ENCODE measurements at places on chromosomes 5 and 9.

- DNase-seq, result no peak
These were observed 42.5 kb downstream of the ITGA2 start for GRCh38 chr5:53031695-53032096.

DNA sequence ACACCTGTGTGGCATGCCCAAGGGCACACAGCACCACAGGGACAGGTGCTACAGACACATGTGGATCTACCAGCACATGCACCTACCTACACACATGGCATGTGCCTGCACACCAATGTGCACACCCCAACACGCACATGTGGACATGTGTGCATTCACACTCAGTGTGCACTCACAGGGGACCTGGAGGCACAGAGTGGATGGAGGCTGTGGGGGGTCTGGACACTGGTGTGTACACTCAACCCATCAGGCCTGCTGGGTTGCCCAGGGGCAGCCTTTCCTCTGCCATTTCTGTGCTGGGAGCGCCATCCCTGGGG lies 1.7 kb downstream of the CRB2 start:
- DNase-seq, result no peak

- no peak for DNase-seq
These were observed 124.3 kb downstream of the TEX10 start for GRCh38 chr9:100228352-100228869.

- no peak for DNase-seq
These were observed 3.2 kb upstream of the SRP19 start for GRCh38 chr5:112857866-112858265.

DNA sequence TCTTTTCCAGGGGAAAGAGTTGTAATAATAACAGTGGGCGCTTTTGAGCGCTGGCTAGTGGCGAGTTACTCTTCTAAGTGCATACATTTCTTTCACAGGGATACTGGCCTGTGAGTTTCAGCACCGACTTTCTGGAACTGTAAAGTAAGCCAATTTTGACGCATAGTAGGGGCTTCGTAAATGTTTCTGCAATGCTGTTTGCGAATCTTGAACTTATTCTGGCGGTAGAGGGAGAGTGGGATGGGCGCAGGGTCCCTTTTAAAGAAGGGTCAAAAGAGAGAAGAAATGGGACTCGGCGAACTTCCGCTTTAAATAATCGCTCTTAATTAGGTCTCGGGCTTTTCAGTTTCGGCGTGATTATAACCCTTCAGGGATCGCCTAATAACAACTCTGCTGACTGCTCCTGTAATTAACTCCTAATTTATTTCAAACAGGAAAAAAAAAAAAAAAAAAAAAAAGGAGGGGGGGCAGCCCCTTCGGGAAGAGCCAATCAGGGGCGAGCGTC lies 351 bp upstream of the MSX2 start:
- DNase-seq, result no peak

DNA sequence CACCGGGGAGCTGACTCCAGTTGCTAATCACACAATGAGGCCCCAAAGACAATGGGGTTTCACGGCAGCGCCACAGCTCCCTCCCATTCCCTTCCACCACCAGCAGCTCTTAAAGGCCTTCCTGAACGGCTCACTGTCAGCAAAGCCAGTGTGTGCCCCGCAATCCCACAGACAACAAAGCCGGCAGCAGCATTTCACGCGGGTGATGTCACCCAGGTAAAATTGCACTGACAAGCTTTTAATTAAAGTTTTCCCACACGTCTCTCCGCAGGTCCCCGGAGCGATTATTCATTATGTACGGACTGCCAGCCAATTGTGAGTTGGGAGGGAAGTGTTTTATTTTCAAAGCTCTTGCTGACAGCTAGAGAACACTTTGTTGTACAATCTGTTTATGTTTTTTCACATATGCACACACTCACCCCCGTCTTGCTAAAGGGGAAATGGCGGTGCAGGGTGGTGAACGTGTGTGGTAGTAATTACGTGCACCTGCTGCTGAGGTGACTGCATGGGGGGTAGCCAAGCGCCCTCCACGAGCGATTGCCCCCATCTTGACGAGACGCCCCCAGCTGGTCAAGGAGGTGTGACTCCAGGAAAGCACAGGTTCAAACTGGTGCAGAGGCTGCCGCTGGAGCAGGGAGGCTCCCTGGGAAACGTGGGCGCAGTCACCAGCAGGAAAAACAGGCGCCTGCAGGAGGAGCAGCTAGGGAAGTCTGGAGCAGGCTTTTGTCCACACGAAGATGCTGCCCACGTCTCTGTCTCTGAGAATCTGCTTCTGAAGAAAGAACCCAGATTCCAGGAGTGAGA lies 65.0 kb downstream of the IRX2 start:
- DNase-seq, result no peak

- no peak for DNase-seq
These were observed 33.5 kb downstream of the OR1J1 start for GRCh38 chr9:122444041-122444733.

GRCh38 chr9:6924988-6925563 lies 167.3 kb downstream of the KDM4C start:
- no peak for DNase-seq

DNA sequence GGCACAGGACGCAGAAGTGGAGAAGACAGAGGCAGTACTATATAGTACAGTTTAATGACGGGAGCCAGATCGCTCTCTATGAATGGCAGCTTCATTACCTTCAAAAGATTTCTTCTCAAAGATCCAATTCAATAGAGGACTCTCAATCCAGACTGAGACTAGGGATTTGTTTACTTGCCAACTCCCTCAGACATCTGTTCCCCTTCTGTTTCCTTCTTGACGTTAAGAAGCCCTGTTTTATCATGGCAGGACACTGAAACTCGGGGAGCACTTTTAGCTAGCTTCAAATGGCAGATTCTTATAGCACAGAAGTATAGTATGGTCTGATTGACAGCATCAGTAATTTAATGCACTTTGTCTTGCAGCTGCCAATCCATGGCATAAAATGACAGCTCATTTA lies 747.3 kb upstream of the C9orf72 start:
- no peak for DNase-seq

DNA sequence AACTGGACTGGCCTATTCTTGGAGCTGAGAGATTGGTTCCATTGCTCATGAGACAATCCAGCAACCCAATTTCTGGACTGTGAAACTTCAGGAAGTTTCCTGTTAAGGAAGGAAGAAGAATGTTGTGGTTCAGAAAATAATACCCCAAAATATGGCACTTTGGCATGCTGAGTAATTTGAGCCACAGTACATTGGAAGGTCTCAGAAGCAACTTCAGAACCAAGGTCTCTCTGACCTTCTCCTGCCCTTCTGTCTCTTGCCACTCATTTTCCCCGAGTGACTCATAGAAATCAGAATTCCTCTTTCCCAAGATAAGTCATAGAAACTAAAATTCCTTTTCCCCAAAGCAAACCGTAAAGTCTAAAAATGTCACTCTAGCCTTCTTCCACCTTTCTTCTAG lies 1366.1 kb downstream of the PTPRD start:
- no peak for DNase-seq

All from activated CD8-positive, alpha-beta memory T cell treated with anti-CD3 and anti-CD28 coated beads, Interleukin-2, amount 50 U/mL, for 48 hours (primary cell).